ENCODE measurements at places on chromosomes 5 and 9.

DNA sequence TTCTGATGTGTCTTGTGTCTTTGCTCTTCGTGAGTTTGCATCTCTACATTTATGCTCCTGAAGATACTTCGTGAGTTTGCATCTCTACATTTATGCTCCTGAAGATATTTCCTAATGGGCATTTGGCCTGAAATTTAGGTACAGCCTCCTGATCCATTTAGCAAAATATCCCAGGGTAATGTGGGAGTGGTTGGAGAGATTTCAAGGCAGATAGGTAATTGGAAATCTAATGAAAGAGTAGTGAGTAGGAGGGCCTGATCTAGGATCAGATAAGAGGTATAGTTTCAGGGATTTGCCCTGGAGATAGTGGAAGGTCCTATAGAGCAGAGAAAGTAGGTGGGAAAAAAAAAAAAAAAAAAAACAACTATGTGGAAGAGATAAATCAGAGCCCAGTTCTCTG is 14.6 kb upstream of the SNX2 start:
- DNase-seq, result no peak

DNA sequence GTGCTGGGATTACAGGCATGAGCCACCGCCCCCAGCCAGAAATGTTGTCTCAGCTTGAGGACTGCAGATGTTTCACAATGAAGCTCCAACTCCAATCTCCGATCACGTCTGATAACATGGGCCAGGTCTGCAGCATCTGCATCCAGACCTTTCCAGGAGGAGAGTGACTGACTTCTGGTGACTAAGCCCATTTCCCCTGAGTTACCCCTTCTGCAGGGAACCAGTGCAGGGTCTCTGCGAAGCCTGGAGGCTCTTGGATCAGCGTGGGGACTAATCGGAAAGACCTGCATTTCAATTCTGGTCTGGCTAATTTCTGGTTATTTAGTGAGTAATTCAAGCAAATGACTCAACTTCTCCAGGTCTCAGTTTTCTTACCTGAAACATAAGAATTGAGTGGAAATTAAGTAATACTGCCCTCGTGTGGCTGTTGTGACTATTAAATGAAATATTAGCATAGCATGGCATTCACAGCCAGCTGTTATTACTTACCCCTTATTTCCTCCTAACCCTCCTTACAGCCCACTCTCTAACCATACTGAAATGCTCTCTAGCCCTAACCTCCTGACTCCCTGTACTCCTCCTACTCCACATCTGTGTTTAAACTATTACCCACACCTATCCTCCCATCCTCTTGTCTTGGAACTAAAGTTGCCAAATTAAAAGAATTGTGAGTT is 2.2 kb upstream of the GNPDA1 start:
- DNase-seq, result no peak

DNA sequence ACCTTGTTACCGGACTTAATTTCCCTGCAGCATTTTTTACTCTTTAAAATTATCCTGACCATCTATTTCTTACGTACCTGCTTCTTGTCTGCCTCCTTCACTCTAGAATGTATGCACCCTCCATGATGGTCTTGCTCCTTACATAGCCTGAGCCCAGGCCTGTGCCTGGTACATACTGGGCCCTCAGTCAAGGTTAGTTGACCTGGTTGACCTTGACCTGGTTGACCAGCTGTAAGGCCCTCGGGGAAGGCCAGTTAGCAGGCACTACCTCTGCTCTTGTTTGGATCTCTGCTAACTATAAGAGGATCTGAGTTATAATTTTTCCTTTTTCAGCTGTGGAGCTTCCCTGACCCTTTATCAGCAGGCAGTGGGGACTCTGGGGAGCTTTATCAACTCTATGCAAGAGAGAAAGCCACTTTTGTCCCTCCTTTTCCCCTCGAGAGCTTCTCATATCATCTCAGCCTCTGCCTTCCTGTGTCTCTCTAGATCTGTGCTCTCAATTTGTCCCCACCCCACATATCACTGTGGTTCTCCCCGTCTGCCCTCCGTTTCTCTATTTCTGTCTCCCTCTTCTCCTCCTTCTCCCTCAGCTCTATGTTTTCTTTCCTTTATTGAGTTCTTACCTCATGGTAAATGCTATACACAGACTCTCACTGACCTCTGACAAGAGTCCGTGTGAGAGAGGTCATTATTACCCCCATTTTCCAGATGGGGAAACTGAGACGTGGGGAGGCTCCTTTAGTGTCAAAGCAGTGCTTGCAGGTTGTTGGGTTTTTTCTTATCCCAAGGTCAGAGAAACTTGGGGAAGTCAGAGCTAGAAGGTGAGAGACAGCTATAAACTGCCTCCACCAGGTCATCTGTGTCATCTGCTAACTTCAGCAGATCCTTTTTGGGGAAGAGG is 28.6 kb downstream of the SPRY4 start:
- DNase-seq, result no peak

GRCh38 chr9:105836936-105837660 is 142.8 kb downstream of the TMEM38B start:
- DNase-seq, result no peak

GRCh38 chr5:107831612-107832395 is 161.1 kb upstream of the EFNA5 start:
- no peak for DNase-seq

DNA sequence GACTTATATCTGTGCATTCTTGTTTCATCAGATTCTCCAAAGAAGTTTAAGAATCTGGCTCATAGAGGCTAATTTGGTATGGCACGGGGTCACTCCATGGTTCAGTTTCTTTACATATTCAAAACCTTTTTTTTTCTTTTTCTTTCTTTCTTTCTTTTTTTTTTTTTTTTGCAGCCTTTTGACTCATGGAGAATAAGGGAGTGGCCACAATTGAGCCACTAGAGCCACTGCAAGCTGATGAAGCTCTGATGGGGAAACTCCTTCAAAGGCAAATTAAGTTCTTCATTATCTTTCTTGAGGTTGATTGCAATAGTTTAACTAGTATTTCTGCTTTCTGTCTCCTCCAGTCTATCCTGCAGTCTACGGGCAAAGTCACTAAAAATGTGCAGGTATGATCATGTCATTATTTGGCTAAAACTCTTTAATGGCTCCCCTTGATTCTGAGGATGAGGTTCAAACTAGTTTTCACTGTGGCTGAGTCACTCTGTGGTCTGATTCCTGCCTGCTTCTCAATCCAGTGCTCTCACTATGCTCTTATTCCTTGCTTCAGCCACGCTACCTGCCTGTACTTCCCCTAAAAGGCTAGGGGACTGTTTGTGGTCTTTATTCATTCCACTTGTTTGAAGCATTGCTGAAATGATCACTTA is 93.5 kb upstream of the RIOK2 start:
- DNase-seq, result no peak

DNA sequence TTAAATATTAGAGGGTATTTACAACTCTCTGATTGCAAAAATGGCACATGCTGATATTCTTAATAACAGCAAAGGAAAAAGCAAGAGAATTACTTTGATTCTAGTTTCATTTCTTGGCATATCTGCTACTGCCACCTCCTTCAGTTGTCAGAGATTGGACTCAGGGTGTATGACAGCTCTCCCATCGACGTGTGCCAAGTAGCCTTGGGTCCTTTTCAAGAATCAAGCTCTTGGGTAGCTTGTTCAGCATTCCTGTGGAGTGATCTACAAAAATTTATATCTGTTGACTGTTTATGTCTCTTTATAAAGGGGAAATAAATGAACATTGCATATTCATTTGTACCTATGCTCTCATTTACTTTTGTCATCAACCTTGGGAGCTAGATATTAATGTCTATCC is 315.6 kb downstream of the PRR16 start:
- DNase-seq, result no peak

DNA sequence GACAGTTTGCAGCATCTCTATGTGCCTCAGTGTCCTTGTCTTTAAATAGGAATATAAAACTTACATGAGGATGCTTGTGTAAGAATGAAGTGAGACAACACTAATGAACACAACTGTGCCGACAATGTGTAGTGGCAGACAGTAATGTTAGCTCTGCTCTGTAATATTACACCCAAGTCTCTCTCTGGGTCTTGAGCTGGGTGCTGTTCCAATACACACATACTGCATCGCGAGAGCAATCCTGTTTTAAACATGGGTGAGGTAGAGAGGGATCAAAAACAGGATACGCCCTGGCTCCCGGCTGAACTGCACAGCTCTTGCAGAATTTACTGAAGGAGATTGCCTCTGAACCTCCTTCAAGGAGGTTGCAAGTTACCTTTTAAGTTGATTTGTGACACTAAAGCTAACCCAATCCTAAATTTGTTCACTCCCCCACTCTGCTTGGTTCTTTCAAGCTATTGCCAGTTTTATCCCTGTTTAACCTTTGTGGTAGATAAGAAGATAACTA is 155.2 kb upstream of the ISL1 start:
- DNase-seq, result no peak

DNA sequence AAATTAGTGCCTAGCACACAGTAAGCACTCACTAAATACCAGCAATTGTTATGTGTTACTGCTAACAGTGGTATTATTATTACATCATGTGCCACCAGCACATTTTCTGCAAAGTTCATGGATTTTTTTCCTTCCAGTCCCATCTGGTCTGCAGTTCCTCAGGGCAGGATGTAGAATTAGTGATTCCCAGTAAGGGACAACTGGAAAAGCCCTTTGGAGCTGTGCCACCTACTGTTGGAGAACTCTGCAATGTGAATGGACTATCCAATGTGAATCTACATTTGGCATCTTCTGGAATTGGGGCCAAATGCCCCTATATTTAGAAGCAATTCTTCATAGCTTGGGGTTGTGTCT is 154.0 kb downstream of the CDH6 start:
- no peak for DNase-seq

DNA sequence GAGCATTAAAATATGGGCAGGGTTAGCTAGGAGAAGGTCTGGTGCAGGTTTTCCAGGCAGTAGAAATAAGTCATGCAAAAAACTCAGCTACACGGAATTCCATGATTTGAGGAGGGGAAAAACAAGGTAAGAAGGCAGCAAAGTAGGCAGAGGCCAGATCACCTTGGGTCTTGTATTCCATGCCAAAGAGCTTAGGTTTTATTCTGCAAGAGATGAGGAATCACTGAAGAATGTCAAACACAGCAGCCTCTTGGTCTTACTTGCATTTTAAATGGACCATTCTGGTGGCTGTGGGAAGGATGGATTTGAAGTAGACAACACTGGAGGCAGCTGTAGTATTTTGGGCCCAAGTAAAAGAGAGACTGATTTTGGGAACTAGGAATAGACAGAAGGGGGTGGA is 8.6 kb downstream of the TRPM3 start:
- no peak for DNase-seq

GRCh38 chr5:354581-355378 is 33.3 kb downstream of the AHRR start:
- DNase-seq, result peak; percentile 61

- DNase-seq, result no peak
These were observed 28.6 kb downstream of the KCNN2 start for GRCh38 chr5:114390431-114390830.

- no peak for DNase-seq
These were observed 94.4 kb downstream of the TMEM215 start for GRCh38 chr9:32877639-32878217.

DNA sequence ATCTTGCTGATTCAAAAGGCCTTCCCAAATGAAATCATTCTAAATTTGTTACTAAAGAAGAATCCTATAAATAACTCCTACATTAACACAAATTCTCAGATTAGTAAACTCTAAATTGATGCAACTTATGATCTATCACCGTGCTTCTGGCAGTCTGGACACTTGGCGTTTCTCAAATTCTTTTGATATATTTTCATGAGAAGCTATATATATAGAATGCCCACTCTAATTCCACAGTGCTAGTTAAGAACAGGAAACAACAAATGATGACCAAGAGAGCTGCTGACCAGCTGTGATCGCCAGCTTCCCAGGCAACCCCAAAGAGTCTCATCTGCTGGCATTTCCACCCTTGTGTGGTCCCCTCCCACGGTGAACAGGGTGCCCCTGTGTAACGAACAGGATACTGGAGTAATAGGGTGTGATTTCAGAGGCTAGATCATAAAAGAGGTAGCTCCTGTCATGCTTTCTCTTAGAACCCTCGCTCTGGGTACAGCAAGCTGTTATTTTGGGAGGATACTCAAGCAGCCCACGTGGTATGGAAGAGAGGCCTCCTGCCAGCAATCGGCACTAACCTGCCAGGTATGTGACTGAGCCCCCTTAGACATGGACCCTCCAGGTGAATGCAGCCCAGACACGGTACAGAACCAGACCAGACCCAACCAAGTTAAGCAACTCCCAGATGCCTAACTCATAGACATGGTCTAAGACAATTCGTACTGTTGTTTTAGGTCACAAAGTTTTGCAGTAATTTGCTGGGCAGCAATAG is 64.7 kb downstream of the CDC14B start:
- no peak for DNase-seq

DNA sequence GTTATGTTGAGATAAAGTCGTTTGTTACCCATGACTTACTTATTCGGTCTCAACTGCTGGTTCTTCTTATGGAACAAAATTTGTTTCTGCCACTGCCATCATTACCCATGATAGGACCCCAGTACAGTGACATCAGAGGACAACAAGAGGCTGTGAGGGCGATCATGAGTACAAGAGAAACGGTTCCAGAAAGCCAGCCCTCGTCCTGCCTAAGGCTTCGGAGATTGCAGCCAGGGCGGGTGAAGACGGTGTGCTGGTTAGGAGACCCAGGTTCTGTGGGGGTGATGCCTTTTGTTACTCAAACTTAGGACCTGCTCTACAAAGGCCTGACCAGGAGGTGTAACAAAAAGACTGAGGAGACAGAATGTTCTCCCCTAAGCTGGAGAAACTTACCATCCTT is 10.9 kb downstream of the FYB1 start:
- DNase-seq, result no peak

DNA sequence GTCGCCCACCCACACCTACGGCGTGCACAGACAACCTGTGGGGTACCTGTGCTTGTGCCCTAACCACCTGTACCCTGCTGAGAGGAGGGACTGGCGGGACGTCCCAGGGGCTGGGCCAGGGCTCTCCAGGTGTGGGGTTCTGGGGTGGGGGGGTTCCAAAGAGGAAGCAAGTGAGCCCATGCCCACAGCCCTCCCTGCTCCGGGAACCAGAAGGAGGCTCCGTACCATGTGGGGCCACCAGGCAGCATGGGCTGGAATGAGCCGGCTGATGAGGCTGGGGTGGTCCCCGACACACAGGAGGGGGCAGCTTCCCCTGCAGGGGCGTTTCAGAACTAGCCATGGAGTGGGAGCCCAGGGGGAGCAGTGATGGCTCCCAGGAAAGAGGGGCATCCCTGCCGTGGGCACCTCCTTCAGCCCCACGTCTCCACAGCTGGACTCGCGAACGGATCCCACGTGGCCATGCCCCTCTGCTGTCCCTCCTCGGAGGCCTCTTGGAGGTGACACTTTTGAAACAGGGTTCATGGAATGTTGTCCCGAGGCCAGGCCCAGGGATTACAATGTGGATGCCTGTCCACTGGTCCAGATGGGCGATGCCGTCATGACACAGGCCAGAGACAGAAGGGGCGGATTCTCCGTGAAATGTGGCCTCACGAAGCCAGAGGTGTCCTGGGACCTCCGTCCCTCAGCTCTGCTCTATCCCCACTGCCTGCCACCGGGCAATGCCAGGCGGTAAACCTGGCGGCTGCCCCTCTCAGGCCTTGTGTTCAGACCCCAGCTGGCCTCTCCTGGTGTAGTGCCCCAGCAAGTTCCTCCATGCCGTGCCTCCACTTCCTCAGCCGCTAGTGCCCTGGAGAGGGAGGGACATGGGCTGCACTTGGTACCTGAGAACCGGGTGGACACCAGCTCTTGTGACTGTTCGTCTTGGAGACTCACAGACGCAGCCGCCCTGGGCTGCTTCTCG is 33.6 kb upstream of the IRX4 start:
- peak; percentile 64 for DNase-seq
